ENCODE measurements at places on chromosomes 6 and 20. TPM values are rescaled to one million over a fixed set of nuclear protein-coding genes. Genes with fewer than 3 reads are reported as not detected.

Gene SLC24A3
- total RNA-seq = not detected

Gene GMPR
- 0.31 TPM for total RNA-seq

Gene OSER1
- total RNA-seq = 27.0 TPM

Gene GPSM3
- total RNA-seq = 143 TPM

Gene MAFB
- 0.64 TPM for total RNA-seq

Gene OR2H1
- not detected for total RNA-seq

Gene RBPJL
- not detected for total RNA-seq

Gene MAP1LC3A
- total RNA-seq = 5.3 TPM

- H3K36me3 ChIP-seq = no peaks in the 10 kb centered on the region
- no peak overlapping the region for H3K4me3 ChIP-seq
- no peaks in the 10 kb centered on the region for H3K4me1 ChIP-seq
Measured at GRCh38 chr20:31560746-31561598, 44.1 kb upstream of the ID1 start.

GRCh38 chr6:36599791-36600209 lies 5.6 kb downstream of the SRSF3 start:
- DNase-seq = no peak
- peak overlapping the region; percentile 98 for H3K27ac ChIP-seq
- H3K36me3 ChIP-seq = peaks cover 79% of the 10 kb centered on the region
- H3K4me1 ChIP-seq = peaks cover 53% of the 10 kb centered on the region
- H3K27me3 ChIP-seq = no peaks in the 10 kb centered on the region

GRCh38 chr6:101706576-101706975 lies 313.1 kb downstream of the GRIK2 start:
- no peak for DNase-seq
- H3K4me3 ChIP-seq = no peak overlapping the region
- no peak overlapping the region for H3K27ac ChIP-seq
- H3K27me3 ChIP-seq = no peaks in the 10 kb centered on the region

DNA sequence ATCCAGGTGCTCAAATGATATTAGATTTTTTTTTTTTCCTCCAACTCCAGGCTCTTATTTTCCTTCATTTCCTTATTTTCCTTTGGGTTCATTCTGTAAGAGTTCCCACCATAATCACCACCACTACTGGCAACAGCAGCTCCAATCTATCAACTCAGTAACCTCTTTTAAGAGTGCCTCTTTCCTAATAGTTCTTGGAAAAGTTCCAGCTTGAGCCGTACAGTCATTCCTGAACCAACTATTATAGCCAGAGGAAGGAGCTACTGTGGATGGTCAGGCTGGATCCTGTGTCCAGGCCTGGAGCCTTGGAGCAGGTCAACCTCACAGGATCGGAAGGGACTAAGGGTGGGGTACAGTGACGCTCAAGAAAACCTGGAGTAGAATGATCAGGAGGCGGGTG lies 4.2 kb upstream of the ANGPT4 start:
- no peak overlapping the region for H3K27ac ChIP-seq
- H3K27me3 ChIP-seq = peaks cover 6% of the 10 kb centered on the region
- no peaks in the 10 kb centered on the region for H3K4me1 ChIP-seq

DNA sequence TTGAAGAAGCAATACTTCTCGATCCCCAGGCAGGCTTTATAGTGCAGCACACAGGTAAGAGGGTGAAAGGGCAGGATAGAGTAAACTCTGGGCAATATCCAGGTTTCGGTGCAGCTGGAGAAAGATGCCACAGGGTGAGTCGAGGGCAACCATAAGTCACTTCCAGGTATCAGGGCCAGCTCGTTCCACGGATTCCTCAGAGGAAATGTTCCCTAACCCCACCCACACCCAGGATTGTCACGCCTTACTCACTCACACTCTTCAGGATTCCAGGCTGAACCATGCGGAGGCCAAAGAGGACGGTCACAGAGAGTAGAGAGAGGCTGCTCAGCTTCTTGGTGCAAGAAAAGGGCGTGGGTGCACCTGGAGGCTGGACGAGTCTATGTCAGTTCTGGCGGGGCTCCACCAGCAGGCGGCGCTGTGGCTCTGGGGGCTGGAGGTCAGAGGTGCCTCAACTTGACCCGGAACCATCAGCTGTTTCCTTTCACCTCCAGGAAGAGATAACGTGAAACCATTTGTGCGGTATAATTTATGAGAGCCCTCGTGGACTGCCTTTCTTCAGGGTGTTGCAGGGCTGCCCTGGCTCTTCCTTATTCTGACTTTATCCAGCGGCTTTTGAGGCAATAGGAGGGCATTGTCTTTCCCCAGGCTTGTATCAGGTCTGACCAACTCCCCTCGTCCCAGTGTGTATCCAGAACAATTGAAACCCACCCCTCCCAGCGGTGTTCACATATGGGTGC lies 14.5 kb upstream of the WFDC12 start:
- no peak overlapping the region for H3K4me3 ChIP-seq
- no peaks in the 10 kb centered on the region for H3K36me3 ChIP-seq
- DNase-seq = peak; percentile 69
- H3K27me3 ChIP-seq = peaks cover 13% of the 10 kb centered on the region

DNA sequence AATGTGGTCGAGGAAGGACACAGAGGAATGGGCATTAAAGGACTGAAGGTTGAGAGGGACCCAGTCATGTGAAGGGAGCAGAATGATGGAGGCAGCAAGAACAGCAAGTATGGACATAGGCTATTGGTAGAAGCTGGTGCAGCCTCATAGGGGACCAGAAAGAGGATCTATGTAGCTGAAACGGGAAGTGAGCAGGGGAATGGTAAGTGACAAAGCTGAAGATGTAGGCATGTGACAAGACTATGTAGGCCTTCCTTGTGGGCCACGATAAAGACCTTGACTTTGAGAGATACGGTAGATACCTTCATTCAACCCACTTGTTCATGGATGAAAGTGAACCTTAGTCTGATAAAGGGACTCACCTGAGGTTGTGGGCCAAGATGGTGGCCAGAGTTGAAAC lies 3.5 kb downstream of the CTNNBL1 start:
- no peak for DNase-seq
- peaks cover 7% of the 10 kb centered on the region for H3K36me3 ChIP-seq
- no peak overlapping the region for H3K27ac ChIP-seq
- H3K4me3 ChIP-seq = no peak overlapping the region

- H3K36me3 ChIP-seq = no peaks in the 10 kb centered on the region
- no peaks in the 10 kb centered on the region for H3K27me3 ChIP-seq
- no peaks in the 10 kb centered on the region for H3K4me1 ChIP-seq
- no peak overlapping the region for H3K27ac ChIP-seq
- H3K4me3 ChIP-seq = no peak overlapping the region
- no peak for DNase-seq
Measured at GRCh38 chr6:55377150-55377549, 49.9 kb downstream of the GFRAL start.

- no peak overlapping the region for H3K4me3 ChIP-seq
- no peaks in the 10 kb centered on the region for H3K27me3 ChIP-seq
- no peaks in the 10 kb centered on the region for H3K4me1 ChIP-seq
- H3K27ac ChIP-seq = no peak overlapping the region
- H3K36me3 ChIP-seq = no peaks in the 10 kb centered on the region
Measured at GRCh38 chr6:138572885-138573284, 73.6 kb upstream of the NHSL1 start.

GRCh38 chr6:120935908-120936307 lies 398.4 kb downstream of the TBC1D32 start:
- no peak for DNase-seq
- H3K27ac ChIP-seq = no peak overlapping the region
- H3K4me3 ChIP-seq = no peak overlapping the region
- no peaks in the 10 kb centered on the region for H3K4me1 ChIP-seq
- H3K27me3 ChIP-seq = no peaks in the 10 kb centered on the region
- no peaks in the 10 kb centered on the region for H3K36me3 ChIP-seq

DNA sequence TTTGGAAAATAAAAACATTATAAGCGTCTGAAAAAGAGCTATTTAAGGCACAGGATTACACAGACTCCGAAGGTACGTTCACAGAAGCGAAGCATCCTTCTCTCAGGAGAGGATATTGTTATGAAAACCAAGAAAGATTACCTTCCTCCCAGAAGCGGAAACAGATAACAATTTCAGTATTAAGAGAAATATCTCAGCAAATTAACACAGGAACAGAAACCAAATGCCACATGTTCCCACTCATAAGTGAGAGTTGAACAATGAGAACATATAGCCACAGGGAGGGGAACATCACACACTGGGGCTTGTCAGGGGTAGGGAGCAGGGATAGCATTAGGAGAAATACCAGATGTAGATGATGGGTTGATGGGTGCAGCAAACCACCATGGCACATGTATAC lies 109.7 kb downstream of the CDK19 start:
- H3K27me3 ChIP-seq = no peaks in the 10 kb centered on the region
- no peaks in the 10 kb centered on the region for H3K36me3 ChIP-seq
- peaks cover 15% of the 10 kb centered on the region for H3K4me1 ChIP-seq
- H3K27ac ChIP-seq = no peak overlapping the region

DNA sequence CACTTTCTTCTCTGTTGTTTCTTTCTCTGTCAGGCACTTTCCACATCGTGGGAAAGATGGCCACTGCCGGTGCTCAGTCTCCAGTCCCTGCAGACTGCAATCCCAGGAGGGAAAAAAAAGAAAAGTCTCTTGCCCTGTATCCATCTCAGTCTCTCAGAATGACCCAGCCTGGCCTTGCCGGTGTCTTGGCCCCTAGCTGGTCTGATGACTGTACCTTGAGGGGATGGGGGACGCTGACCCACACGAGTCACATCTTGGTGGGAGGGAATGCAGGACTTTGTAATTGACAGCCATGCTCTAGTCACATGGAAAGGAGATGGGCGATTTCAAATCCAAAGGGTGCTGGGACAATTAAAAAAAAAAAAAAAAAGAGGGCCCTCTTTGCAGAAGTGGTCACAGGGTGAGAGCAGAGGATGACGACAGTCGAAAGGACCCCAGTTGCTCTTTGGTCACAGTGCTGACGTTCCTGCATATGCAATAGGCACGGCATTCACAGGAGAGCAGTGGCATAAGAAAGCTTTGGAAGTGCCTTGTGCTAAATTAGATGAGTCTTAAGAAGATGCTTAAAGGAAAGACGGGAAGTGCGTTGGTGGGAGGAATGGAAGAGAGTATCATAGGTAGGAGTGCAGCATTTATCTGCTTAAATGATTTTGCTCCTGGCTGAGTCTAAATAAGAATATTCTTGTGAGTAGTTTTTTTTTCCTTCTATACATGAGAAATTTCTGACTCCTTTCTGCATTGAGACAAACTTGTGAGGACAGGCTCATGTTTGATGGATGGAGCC lies 63.9 kb upstream of the AKAP12 start:
- no peaks in the 10 kb centered on the region for H3K36me3 ChIP-seq
- no peak overlapping the region for H3K27ac ChIP-seq
- DNase-seq = no peak
- H3K4me1 ChIP-seq = no peaks in the 10 kb centered on the region

DNA sequence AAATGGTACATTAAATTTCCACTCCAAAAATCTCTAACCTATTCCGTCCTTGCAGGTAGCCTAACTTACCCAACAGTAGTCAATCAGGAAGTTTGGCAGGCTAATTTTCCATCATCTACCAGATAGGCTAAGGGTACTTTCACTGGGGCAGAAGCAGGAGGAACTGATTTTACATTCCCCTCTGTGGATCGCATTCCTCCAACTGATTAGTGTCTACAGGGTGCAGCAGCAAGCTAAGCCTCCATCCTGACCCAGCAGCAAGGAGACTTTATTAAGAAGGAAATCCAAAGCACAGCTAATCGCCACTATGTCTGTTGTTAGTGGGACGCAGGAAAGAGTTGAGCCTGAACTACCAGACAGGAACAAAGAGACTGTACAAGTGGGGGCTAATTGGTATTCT lies 143.2 kb upstream of the RUNX2 start:
- DNase-seq = no peak
- no peaks in the 10 kb centered on the region for H3K36me3 ChIP-seq
- H3K4me1 ChIP-seq = peaks cover 18% of the 10 kb centered on the region
- H3K27me3 ChIP-seq = no peaks in the 10 kb centered on the region
- H3K27ac ChIP-seq = no peak overlapping the region
- H3K4me3 ChIP-seq = no peak overlapping the region

- H3K27ac ChIP-seq = no peak overlapping the region
- H3K36me3 ChIP-seq = peaks cover 18% of the 10 kb centered on the region
- peaks cover 30% of the 10 kb centered on the region for H3K4me1 ChIP-seq
- H3K27me3 ChIP-seq = no peaks in the 10 kb centered on the region
Measured at GRCh38 chr20:62942456-62942855, 4.5 kb downstream of the GID8 start.

- H3K4me1 ChIP-seq = no peaks in the 10 kb centered on the region
- no peaks in the 10 kb centered on the region for H3K36me3 ChIP-seq
- peaks cover 30% of the 10 kb centered on the region for H3K27me3 ChIP-seq
- H3K27ac ChIP-seq = no peak overlapping the region
- no peak overlapping the region for H3K4me3 ChIP-seq
- DNase-seq = no peak
Measured at GRCh38 chr20:57795342-57795697, 85.5 kb upstream of the PMEPA1 start.

DNA sequence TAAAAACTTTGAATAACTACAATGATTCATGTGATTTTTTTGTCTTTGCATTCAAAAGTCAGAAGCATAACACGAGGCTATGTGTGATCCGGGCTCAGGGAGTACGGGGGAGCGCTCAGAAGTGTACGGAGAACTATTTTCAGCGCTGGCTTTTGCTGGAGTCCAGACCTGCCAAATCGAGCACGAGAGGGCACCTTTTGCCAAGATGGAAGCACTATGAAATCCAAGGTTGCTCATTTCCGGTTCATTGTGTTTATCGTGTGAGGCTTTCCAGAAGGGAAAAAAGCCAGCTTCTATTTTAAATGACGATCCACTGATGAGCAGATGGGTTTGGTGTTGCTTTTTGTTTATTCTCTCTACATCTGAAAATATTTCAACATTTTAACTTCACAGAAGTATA lies 11.3 kb downstream of the RAMACL start:
- H3K4me3 ChIP-seq = no peak overlapping the region
- peaks cover 6% of the 10 kb centered on the region for H3K36me3 ChIP-seq
- no peak for DNase-seq
- no peak overlapping the region for H3K27ac ChIP-seq

GRCh38 chr6:99016355-99016754 lies 68.6 kb upstream of the FBXL4 start:
- H3K27ac ChIP-seq = no peak overlapping the region
- H3K4me1 ChIP-seq = no peaks in the 10 kb centered on the region
- no peak for DNase-seq

DNA sequence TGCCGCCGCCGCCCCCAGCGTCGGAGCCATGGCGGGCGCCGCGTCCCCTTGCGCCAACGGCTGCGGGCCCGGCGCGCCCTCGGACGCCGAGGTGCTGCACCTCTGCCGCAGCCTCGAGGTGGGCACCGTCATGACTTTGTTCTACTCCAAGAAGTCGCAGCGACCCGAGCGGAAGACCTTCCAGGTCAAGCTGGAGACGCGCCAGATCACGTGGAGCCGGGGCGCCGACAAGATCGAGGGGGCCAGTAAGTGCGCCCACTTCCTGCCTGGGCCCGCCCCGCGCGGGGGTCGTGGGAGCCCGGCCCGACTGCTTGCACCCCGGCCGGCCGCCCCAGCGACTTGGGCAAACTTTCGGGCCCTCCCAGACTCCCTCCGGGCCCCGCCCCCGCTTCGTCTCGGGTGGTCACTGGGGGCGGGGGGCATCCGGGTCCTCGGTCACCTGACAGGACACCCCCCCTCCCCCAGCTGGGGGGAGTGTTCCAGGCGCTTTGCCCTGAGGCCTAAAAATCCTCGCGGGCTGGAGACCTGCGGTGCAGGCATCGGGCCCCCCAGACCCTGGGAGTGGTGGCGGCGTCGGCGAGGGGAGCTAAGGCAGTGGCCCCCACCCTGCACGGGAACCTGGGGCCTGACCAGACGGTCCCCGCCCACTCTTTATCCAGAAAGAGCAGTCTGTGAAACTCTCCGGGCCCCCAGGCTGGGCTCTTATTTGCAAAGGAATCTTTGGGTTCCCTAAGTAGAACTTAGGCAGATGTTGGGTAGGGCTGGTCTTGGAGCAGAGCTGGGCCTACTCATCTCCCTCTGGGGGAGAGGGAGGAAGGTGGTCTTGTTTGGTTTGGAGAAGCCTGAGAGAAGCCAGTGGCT lies 501 bp downstream of the PLCG1 start:
- peak overlapping the region; percentile 70 for H3K27ac ChIP-seq
- no peak for DNase-seq
- no peaks in the 10 kb centered on the region for H3K27me3 ChIP-seq
- peaks cover 64% of the 10 kb centered on the region for H3K4me1 ChIP-seq
- H3K36me3 ChIP-seq = no peaks in the 10 kb centered on the region
- H3K4me3 ChIP-seq = peak overlapping the region; percentile 97
